Putamen (tissue), 1 donor: ENCODE measurements at places on chromosomes 5 and 9.

- DNase-seq: peak; percentile 80
Observed at GRCh38 chr5:139968547-139969261, 74.4 kb downstream of the NRG2 start.

DNA sequence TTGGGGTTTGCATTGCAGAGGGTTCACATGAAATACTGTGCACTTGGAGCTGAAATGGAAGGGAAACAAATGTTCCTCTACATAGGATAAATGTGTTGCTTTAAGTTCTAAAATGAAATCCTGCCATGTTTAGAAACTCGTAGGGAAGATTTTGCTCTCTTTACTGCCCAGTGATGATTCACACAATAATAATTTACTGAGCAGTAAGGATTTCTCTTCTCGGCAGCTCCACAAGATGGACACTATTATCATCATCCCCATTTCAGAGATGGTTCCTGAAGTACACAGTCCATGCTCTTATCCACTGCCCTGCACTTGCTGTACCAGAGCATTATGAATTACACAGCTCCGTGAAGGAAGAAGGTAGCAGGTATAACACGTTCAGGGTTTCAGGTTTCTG is 4.1 kb downstream of the HACD4 start:
- no peak for DNase-seq

- DNase-seq: no peak
Observed at GRCh38 chr5:149271195-149271715, 404 bp upstream of the AFAP1L1 start.

DNA sequence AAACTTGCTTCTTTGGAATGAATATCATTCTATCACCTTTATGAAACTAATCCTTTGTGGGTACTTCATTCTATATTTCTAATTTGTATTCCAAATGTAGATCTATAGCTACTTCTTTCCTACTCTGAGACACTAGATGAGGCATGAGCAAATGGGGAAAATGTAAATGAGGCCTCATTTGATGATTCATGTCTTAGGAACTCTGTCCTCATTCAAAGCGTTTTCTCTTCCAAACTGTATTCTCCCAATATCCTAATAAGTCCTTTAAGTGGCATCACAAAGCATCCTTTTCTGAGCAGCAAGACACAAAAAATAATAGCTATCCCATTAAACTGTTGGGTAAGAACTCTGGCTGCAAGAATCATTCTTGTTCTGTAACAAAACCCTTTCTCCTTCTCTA is 56.1 kb downstream of the TTLL11 start:
- no peak for DNase-seq

- DNase-seq: no peak
Observed at GRCh38 chr5:168011096-168011495, 280.3 kb upstream of the WWC1 start.

DNA sequence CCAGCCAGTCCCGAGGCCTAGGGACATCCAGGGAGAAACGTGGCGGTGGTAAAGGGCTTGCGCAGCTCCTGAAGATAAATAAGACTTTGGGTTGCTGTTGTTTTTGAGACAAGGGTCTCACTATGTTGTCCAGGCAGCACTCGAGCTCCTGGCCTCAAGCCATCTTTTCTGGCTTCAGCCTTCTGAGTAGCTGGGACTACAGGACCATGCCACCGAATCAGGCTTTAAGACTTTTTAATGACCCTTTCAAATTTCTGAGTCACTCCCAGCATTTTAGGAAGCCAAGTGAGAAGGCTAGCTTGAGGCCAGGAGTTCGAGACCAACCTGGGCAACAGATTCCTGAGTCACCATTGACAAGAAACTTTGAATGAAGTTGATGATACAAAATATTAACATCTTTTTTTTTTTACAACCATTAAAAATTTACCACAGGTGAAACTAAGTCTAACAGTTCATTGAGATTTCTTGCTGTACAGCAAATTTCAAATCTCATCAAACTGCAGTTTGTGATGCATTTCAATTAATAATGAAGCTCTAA is 817 bp upstream of the GNE start:
- no peak for DNase-seq

DNA sequence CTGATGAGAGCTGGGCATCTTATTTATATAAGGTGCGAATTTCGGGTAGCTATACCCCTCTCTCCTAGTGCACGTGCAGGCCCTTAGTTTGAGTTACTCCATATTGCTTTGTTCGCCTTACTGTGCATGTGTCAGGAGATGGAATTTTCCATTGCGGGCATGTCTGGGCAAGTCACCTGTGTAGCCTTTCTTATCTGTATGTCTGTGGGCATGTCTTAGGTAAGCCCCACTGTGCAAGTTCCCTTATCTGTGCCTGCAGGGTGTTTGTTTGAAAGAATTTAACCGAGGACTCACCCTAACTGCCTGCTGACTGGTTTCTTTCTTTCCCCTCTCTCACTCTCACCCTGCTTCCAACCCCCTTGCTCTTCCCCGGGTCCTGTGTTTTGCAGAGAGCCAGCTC is 140.7 kb upstream of the RANBP3L start:
- no peak for DNase-seq

- no peak for DNase-seq
Observed at GRCh38 chr5:421287-421880, 21.6 kb upstream of the EXOC3 start.

- DNase-seq: no peak
Observed at GRCh38 chr9:98520221-98520960, 188.3 kb downstream of the GABBR2 start.

GRCh38 chr5:5828619-5829018 is 406.1 kb downstream of the ICE1 start:
- DNase-seq: no peak

GRCh38 chr9:68683433-68683832 is 21.6 kb upstream of the PIP5K1B start:
- no peak for DNase-seq

DNA sequence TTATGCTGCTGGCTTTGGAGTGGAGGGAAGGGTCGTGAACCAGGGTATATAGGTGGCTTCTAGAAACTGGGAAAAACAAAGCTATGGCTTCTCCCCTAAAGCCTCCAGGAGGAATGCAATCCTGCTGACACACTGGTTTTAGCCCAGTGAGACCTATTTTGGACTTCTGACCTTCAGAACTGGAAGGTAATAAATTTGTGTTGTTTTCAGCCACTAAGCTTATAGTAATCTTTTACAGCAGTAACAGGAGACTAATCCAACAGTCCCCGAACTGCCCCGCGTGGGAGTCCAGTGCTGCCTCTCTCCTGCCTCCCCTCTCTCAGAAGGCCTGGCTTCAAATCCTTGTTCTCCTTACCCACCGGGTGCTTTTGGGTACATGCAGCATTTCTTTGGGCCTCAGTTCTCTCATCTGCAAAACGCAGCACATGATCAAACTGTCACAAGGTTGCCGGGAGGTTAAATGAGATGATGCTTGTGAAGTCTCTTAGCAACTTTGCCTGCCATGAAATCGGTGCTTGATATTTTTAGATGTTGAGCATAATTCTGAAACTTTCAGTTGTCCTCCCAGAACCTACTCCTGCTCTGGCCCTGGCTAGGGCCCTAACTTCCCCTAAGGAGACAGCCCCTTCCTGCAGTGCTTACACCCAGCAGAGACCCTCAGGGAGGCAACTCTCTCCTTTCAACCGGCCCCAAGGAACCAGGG is 127.3 kb upstream of the BOD1 start:
- DNase-seq: no peak

DNA sequence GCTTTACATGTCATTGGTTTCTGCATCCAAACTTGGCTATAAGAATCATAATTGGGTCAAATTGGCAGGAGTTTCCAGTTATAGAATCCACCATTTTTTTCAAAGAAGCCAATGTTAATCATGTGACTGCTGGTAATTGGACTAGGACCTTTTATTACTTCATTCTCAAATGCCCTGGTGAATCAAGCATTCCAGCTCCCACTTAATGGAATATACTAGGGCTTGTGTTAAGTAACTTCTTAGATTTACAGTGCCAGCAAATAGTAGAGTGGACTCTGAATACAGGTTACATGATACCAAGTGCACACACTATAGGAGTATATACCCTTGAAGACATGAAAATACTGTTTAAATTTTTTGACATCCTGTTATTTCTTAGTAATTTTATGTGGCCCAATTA is 96.7 kb downstream of the NUDT12 start:
- no peak for DNase-seq
